Progenitor cell of endocrine pancreas (in vitro differentiated cells): ENCODE measurements at places on chromosomes 5 and 9. TPM values are rescaled to one million over a fixed set of nuclear protein-coding genes. Genes with fewer than 3 reads are reported as not detected.

The NUTM2G gene
- not detected in 2 replicates for total RNA-seq

The EFNA5 gene
- total RNA-seq = 12.0 and 16.7 TPM in 2 replicates

DNA sequence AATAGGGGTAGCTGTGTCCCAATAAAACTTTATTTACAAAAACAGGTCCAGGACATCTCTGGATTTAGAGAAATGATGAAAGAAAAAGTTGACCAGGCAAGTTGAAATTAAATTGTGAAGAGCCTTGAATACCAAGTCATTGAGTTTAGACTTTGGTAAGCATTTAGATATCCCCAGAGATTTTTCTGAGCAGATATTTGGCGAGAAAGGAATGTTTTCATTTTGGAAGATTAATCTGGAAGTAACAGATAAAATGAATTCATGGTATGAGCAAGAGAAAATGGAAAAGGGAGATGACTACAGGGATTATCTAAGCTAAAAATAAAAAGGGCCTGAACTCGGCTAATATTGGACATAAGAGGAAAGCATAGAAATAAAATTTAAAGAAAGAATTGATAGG, 157.6 kb downstream of the ACTL7B start:
- H3K36me3 ChIP-seq = no peaks in the 10 kb centered on the region
- H3K4me1 ChIP-seq = no peaks in the 10 kb centered on the region
- no peak for DNase-seq
- peaks cover 50% of the 10 kb centered on the region for H3K27me3 ChIP-seq
- H3K4me3 ChIP-seq = no peak overlapping the region

- H3K36me3 ChIP-seq = no peaks in the 10 kb centered on the region
- H3K27me3 ChIP-seq = peaks cover 10% of the 10 kb centered on the region
- no peak for DNase-seq
- H3K4me1 ChIP-seq = no peaks in the 10 kb centered on the region
- H3K27ac ChIP-seq = no peak overlapping the region
These were observed 403.7 kb upstream of the TRPC7 start for GRCh38 chr5:136769093-136769492.

DNA sequence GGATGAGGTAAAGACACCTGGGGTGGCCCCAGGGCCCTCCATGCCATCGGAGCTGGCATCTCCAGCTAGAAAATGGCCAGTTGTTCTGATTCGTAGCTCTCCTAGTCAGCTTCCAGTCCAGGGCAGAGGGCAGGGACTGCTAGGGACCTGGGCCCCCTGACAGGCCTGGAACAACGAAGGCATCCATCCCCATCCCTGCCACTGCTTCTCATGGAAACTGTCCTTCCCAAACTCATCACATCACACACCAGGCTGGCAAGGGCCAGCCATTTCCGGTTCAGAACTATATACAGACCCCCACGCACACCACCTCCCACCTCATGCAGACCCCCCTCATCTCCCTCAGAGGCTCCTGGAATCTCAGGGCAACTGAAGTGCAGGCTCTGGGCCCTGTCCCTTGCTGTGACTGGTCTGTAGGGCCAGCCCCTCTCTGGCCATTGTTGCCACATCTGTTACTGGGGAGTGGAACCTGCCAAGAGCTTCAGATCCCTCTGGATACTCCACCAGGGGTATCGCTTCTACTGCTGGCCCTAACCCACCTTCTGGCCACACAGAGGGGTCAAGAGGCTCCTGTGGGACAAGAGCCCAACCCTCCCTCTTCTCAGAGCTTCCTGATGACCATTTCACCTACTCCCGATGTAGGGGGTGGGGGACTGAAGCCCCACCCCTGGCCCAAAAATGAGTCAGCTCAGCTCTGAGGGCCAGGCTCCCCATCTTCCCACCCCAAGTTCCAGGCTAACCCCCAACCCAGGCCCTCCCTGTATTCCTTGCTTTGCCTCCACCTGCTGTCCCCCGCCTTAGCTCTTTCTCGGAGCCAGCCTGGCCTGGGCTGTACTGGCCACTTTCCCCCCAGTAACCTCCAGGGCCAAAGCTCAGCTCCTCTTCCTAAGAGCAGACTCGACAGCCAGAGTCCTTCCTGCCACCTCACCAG, 1.2 kb upstream of the MZB1 start:
- no peaks in the 10 kb centered on the region for H3K36me3 ChIP-seq
- peaks cover 4% of the 10 kb centered on the region for H3K4me1 ChIP-seq
- peaks cover 40% of the 10 kb centered on the region for H3K27me3 ChIP-seq
- DNase-seq = no peak
- no peak overlapping the region for H3K4me3 ChIP-seq
